ENCODE measurements at places on chromosomes 13 and 19. TPM values are rescaled to one million over a fixed set of nuclear protein-coding genes. Genes with fewer than 3 reads are reported as not detected.

GRCh38 chr13:82356667-82357410 is 1525.4 kb downstream of the SLITRK1 start:
- H3K27ac ChIP-seq, result no peak overlapping the region
- H3K4me3 ChIP-seq, result no peak overlapping the region
- no peaks in the 10 kb centered on the region for H3K4me1 ChIP-seq

DNA sequence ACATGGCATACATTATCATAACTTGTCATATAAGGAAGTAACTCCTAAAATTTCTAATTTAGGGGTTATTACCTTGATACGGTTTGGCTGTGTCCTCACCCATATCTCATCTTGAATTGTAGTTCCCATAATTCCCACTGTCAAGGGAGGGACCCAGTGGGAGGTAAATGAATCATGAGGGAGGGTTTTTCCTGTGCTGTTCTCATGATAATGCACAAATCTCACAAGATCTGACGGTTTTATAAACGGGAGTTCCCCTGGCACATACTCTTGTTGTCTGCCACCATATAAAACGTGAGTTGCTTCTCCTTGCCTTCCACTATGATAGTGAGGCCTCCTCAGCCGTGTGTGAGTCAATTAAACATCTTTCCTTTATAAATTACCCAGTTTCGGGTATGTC is 76.0 kb downstream of the ZDHHC20 start:
- no peak overlapping the region for H3K4me3 ChIP-seq
- H3K27me3 ChIP-seq, result no peaks in the 10 kb centered on the region
- no peaks in the 10 kb centered on the region for H3K4me1 ChIP-seq
- DNase-seq, result no peak
- H3K36me3 ChIP-seq, result no peaks in the 10 kb centered on the region

DNA sequence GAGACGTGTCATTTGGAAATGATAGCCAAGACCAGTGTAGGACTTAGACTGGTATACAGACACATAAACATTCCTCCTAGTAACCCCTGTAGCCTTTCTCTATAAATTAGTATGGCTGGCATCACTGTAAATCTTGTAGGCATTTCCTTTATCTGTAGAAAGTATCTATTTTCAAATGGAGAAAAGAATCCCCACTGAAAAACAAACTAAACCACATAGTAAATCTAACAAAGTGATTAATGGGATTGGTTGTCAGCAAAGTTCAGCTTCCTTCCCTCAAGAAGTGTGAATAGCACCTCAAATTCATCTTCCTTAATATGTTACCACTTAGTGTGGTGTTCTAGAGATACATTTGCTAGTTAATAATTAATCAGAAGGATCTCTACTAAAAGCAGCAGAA is 119.4 kb upstream of the NBEA start:
- H3K27ac ChIP-seq, result no peak overlapping the region
- H3K4me1 ChIP-seq, result no peaks in the 10 kb centered on the region
- no peaks in the 10 kb centered on the region for H3K27me3 ChIP-seq
- no peak for DNase-seq
- no peak overlapping the region for H3K4me3 ChIP-seq

GRCh38 chr19:19636573-19637185 is 6.8 kb downstream of the GMIP start:
- H3K4me1 ChIP-seq, result no peaks in the 10 kb centered on the region
- DNase-seq, result no peak
- H3K4me3 ChIP-seq, result no peak overlapping the region
- H3K36me3 ChIP-seq, result no peaks in the 10 kb centered on the region

GRCh38 chr13:44374348-44374712 is 706 bp downstream of the SERP2 start:
- H3K36me3 ChIP-seq, result no peaks in the 10 kb centered on the region
- H3K27ac ChIP-seq, result no peak overlapping the region
- no peak for DNase-seq
- peak overlapping the region; percentile 80 for H3K4me3 ChIP-seq
- no peaks in the 10 kb centered on the region for H3K4me1 ChIP-seq

- no peaks in the 10 kb centered on the region for H3K36me3 ChIP-seq
- peak; percentile 87 for DNase-seq
- peaks cover 44% of the 10 kb centered on the region for H3K4me1 ChIP-seq
- no peaks in the 10 kb centered on the region for H3K27me3 ChIP-seq
- peak overlapping the region; percentile 51 for H3K4me3 ChIP-seq
These were observed 74.6 kb upstream of the NPAS1 start for GRCh38 chr19:46944918-46945628.

DNA sequence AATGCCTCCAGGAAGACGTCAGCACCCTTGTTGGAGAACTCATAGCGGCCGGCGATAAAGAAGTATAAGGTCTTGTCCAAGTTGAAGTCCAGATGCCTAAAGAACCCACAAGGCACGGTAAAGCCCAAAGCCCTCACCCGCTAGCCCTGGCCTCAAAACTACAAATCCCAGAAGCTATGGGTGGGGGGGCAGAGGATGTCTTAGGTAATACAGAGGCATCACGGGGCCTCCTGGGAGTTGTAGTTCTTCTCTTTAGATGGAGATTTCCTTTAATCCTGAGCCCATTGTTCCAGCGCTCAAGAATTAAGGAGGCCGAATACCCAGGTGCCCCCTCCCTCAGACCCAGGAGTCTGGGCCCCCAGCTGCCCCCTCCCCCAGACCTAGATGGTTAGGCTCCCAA is 10.8 kb downstream of the GYS1 start:
- H3K27me3 ChIP-seq, result no peaks in the 10 kb centered on the region
- peak overlapping the region; percentile 86 for H3K27ac ChIP-seq
- DNase-seq, result no peak
- peaks cover 23% of the 10 kb centered on the region for H3K4me1 ChIP-seq
- no peak overlapping the region for H3K4me3 ChIP-seq

DNA sequence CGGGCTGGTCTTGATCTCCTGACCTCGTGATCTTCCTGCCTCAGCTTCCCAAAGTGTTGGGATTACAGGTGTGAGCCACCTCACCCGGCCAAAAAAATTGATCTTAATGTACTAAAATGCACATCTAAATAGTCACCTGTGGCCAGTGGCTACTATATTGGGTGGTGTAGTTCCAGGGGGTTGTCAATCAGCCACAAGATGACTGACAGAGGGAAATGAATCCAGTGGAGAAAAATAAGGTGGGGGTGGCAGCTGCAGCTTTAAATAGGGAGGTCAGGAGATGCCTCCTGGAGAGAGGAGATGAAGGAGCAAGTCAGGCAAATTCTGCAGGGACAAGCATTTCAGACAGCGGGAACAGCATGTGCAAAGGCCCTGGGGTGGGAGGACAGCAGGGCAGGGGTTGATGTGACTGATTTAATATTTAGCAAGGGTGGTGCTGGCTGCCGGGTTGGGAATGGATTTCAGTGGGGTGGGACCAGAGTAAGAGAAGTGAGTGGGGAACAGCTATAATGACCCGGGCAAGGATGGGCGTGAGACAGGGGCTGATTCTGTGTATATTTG is 18.0 kb downstream of the TIMM13 start:
- no peaks in the 10 kb centered on the region for H3K4me1 ChIP-seq
- DNase-seq, result no peak
- H3K4me3 ChIP-seq, result no peak overlapping the region
- H3K36me3 ChIP-seq, result no peaks in the 10 kb centered on the region

- no peak for DNase-seq
- H3K4me3 ChIP-seq, result no peak overlapping the region
- H3K36me3 ChIP-seq, result no peaks in the 10 kb centered on the region
- H3K4me1 ChIP-seq, result no peaks in the 10 kb centered on the region
- H3K27me3 ChIP-seq, result no peaks in the 10 kb centered on the region
These were observed 40.0 kb upstream of the CBY2 start for GRCh38 chr13:45662162-45662561.

DNA sequence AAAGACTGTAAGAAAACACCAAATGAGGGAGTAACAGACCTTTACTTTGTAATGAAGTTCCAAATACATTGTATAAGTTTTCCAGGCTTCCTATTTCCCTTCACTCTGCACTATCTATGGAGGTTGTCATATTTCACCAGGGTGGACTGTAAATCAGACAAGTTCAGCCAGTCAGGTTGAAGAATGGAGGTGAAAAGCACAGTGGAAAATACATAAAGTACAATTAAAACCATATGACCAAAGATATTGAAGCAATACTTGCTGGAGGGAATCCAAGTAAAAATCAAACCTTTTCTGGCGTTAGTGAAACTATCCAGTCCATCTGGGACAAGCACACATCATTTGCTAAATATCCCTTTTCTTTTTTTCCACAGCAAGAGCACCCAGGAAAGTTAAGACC is 3.2 kb downstream of the LHFPL6 start:
- H3K4me1 ChIP-seq, result peaks cover 4% of the 10 kb centered on the region
- DNase-seq, result no peak
- H3K36me3 ChIP-seq, result no peaks in the 10 kb centered on the region
- peaks cover 21% of the 10 kb centered on the region for H3K27me3 ChIP-seq
- peak overlapping the region; percentile 85 for H3K4me3 ChIP-seq
- no peak overlapping the region for H3K27ac ChIP-seq

- H3K27ac ChIP-seq, result no peak overlapping the region
- H3K27me3 ChIP-seq, result peaks cover 10% of the 10 kb centered on the region
These were observed 5.9 kb upstream of the GPR32 start for GRCh38 chr19:50764409-50764808.

DNA sequence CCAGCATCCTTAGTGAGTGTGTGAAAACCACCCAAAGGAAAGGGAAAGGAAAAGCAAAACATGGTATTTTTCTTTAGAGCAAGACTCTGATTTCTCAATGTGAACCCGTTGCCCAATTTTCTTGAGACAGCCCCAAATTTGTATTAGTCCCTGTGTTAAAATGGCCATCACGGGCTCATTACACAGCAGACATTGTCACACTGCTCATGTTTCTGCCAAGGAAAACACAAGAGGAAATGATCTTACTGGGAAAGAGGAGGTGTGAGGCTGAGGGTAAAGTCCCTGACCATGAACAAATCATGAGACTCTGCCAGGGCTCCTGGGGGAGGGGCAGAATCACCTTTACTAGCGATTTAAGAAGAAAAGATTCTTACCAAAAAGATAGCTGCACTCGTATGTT is 54.4 kb downstream of the FAM124A start:
- H3K36me3 ChIP-seq, result peaks cover 3% of the 10 kb centered on the region
- H3K27me3 ChIP-seq, result no peaks in the 10 kb centered on the region
- no peaks in the 10 kb centered on the region for H3K4me1 ChIP-seq
- H3K4me3 ChIP-seq, result no peak overlapping the region
- no peak for DNase-seq
- H3K27ac ChIP-seq, result no peak overlapping the region

DNA sequence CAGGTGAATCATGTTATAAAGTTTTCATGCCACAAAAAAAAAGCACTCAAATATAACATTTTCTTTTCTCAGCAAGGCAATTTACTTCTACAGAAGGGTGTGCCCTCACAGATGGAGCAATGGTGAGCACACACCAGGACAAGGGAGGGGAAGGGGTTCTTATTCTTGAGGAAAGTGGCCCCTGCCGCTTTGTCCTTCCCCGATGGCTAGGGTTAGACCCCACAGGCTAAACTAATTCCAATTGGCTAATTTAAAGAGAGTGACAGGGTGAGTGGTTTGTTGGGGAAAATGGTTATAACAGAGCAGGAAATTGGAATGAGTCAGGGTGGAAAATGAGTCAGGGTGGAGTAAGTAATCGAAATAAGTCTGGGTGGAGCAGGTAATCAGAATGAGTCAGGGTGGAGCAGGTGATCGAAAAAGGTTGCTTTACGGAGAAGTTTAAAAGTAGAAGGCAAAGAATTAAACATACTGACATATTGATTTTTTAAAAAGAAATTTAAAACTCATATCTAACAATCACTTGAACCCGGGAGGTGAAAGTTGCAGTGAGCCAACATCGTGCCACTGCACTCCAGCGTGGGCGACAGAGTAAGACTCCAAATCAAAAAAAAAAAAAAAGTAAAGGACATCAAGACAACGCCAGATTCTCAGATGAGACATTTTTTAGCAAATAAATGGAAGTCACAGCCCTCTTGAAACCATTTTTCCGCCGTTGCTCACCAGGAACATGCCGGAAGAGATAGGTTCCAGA is 813 bp downstream of the ZNF562 start:
- no peaks in the 10 kb centered on the region for H3K4me1 ChIP-seq
- H3K36me3 ChIP-seq, result peaks cover 8% of the 10 kb centered on the region
- H3K4me3 ChIP-seq, result peak overlapping the region; percentile 82
- DNase-seq, result no peak
- no peaks in the 10 kb centered on the region for H3K27me3 ChIP-seq
- H3K27ac ChIP-seq, result peak overlapping the region; percentile 85

DNA sequence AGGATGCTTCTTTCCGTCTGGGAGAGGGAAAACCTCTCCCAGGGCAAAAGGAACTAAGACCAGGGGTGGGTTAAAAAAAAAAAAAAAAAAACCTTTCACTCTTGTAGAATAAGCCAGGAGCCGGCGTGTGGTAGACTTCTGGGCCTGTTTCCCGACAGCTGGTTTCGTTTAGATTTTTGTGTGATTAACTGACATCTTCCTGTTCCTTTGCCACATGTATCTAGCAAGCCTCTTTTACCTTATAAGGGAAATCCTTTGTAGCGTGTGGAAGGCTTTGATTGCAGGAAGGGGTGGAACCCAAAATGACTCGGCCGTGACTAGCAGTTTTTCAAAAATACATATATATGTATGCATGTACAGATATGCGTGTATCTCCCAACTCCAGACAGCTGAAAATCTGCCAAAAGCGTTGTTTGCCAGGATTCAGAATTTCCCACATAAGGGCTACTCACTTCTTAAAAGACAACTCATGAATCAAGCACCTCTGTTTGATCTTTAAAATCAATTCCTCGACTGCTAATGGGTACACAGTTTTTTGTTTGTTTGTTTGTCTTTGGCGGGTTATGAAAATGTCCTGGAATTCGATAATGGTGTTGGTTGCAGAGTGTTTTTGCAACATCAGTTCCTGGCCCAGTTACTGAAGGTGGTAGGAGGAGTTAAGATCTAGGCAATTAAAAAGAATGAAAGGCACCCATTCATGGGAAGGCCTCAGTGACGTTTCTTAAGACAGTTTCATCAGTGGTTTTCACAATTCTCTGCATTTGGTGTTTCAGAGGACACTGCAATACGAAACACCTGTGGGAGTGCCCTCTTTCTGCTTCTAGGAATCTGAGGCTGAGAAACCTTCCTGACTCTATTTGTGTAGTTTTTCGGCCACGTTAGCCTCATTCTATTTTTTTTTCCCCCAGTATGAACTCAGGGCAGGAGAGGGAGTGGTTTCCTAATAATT is 2.7 kb downstream of the TPM4 start:
- H3K4me3 ChIP-seq, result peak overlapping the region; percentile 67
- peak; percentile 73 for DNase-seq
- H3K27ac ChIP-seq, result peak overlapping the region; percentile 79

The RNF225 gene
- total RNA-seq, result not detected

The C19orf67 gene
- not detected for total RNA-seq

The ZNF358 gene
- 80.4 TPM for total RNA-seq

The ZFP28 gene
- 2.0 TPM for total RNA-seq

The ZSCAN5B gene
- total RNA-seq, result not detected

The WDR87 gene
- not detected for total RNA-seq

The SYNE4 gene
- not detected for total RNA-seq

The ZNF497 gene
- 0.08 TPM for total RNA-seq

The EBI3 gene
- 0.62 TPM for total RNA-seq

The SBK2 gene
- total RNA-seq, result 0.59 TPM

The CRB3 gene
- total RNA-seq, result not detected

Measured in psoas muscle (tissue), 8 donors.